ENCODE measurements at places on chromosomes 11 and 22. TPM values are rescaled to one million over a fixed set of nuclear protein-coding genes. Genes with fewer than 3 reads are reported as not detected.

NLRP10 gene
- not detected for total RNA-seq

ZNF280B gene
- 0.93 TPM for total RNA-seq

ART1 gene
- 0.55 TPM for total RNA-seq

TRIM49 gene
- not detected for total RNA-seq

DNA sequence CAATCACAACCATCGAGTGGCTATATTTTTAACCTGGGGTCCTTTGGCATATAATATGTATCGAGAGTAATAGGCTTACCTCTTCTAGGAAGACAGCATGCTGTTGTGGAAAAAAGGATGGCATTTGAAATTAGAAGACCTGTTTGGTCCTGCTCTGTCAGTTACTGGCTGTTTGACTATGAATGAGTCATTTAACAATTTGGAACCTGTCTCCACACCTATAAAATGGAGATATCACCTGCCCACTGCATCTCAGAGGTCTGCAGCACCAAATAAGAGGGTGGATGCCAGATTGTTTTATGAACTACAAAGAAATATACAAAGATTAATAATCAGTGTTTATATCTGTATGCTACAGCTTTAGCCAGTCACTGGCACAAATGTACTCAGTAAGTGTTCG lies 60.8 kb downstream of the SLC25A17 start:
- no peaks in the 10 kb centered on the region for H3K36me3 ChIP-seq
- no peak overlapping the region for H3K4me3 ChIP-seq
- H3K4me1 ChIP-seq, result no peaks in the 10 kb centered on the region
- no peaks in the 10 kb centered on the region for H3K27me3 ChIP-seq
- no peak for DNase-seq

GRCh38 chr11:67419325-67420049 lies 4.0 kb downstream of the CARNS1 start:
- no peak for DNase-seq
- peaks cover 31% of the 10 kb centered on the region for H3K27me3 ChIP-seq
- peaks cover 16% of the 10 kb centered on the region for H3K4me1 ChIP-seq
- H3K4me3 ChIP-seq, result no peak overlapping the region
- H3K36me3 ChIP-seq, result no peaks in the 10 kb centered on the region
- H3K27ac ChIP-seq, result no peak overlapping the region

GRCh38 chr22:30843245-30843644 lies 125.3 kb downstream of the MORC2 start:
- no peaks in the 10 kb centered on the region for H3K27me3 ChIP-seq
- H3K27ac ChIP-seq, result no peak overlapping the region
- no peaks in the 10 kb centered on the region for H3K4me1 ChIP-seq
- no peak for DNase-seq

DNA sequence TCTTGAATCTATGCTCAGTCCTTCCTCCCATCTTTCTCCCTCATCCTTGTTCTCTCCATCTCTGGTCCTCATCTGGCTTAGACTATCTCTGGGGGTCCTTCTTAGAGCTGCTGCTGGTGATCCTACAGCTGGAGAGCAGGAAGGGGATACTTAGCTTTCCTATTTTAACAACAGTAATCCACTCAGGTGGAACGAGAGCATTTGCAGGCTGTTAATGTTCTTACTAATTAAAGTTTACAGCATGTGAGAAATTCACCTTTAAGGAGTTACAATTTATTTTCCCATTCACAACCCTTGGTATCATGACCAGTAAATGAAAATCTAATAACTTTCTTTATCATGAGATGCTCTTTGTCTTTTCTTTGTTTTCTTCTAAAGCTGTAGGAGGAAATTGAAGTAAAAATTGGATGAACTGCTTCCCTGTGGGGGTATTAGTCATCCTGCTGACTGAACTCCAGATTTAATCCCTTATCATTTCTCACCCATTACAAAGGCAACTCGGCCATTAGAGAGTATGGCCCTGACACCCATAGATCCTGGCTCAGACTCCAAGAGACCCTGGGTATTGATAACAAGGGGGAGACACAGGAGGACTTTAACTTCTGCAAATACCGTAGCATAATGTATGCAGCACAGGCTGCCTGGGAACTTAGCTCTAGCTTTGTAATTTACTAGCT lies 37.6 kb upstream of the MTNR1B start:
- H3K36me3 ChIP-seq, result no peaks in the 10 kb centered on the region
- no peak for DNase-seq
- H3K27me3 ChIP-seq, result no peaks in the 10 kb centered on the region
- H3K27ac ChIP-seq, result no peak overlapping the region

- H3K4me3 ChIP-seq, result no peak overlapping the region
- H3K27ac ChIP-seq, result no peak overlapping the region
- DNase-seq, result no peak
- H3K4me1 ChIP-seq, result no peaks in the 10 kb centered on the region
These were observed 366.3 kb downstream of the TBC1D22A start for GRCh38 chr22:47128622-47129215.

DNA sequence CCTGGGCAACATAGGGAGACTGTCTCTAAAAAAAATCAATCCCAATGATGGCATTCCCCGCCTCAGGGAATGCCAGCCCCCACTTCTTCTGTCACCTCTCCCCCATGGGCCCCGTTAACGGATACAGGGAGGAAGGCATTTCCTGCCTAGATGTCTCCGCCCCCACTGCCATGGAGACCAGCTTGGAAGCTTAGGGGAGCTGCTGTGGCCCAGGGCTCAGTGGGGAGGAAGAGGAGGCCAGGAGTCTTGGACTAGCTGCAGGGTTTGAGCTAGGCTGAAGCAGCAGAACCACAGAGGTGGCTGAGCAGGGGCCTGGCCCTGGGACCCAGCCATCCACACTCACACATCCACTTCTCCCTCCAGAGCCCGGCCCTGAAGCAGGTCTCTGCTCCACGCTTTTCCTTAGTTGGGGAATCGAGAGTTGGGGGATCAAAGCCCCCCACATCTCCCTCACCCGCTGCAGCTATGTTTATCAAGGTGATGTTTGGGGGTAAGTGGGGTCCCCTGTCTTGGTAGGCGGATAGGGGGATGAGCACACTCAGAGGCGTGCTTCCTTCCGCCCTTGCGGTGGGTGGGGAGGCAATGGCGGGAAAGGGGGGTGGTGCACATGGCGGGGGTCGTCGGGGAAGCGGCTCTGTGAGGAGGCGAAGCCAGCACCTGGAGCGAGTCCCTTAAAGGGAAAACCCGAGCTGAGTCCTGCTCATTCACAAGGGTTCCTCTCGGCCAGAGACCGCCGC lies at the start of gene C22orf15:
Gene C22orf15 (plus strand): TSS at position 149 of the 737 bp plus-strand sequence. CDS start 317 bp downstream, at position 466.
- no peak for DNase-seq
- no peak within 1 kb of the TSS for H3K4me3 ChIP-seq
- H3K27ac ChIP-seq, result no peak within 1 kb of the TSS
- H3K36me3 ChIP-seq, result no peaks in the 10 kb centered on the region
- peaks cover 44% of the 10 kb centered on the region for H3K4me1 ChIP-seq

DNA sequence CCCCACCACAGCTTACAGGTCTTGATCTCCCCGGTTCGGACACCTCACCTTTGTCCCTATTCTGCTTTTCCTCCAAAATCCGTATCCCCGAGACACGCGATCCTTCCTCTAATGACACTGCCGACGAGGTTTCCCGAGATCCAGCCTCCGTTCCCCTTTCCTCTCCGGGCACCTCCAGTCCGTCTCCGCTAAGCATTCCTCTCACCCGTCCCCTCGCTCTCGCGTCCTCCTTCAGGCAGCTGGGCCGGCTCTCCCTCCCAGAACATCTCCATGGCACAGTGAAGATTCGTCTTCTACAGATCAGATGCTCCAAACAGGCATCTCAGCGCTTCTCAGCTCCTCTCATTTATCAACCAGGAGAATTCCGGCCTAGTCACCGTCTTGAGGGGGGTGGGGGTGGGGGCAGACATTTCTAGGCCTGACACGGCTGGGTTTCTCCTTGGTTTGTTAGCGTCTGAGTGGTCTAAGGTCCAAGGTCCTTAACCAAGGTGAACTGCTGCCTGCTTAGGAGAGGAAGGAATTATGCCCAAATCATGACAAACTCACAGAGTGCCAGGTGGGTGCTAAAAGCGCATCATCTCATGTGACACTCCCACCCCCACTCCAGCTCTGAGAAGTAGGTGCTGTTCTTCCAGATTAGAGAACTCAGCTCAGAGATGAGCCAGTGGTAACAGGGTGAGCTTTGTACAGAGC lies at the start of gene SPTBN2:
Gene SPTBN2 (minus strand): TSS at position 524 of the 693 bp plus-strand sequence. CDS start 7,976 bp downstream, outside the sequence.
- no peaks in the 10 kb centered on the region for H3K36me3 ChIP-seq
- H3K4me3 ChIP-seq, result peak within 1 kb of the TSS; percentile 28
- no peak for DNase-seq
- peaks cover 12% of the 10 kb centered on the region for H3K27me3 ChIP-seq
- H3K27ac ChIP-seq, result no peak within 1 kb of the TSS

DNA sequence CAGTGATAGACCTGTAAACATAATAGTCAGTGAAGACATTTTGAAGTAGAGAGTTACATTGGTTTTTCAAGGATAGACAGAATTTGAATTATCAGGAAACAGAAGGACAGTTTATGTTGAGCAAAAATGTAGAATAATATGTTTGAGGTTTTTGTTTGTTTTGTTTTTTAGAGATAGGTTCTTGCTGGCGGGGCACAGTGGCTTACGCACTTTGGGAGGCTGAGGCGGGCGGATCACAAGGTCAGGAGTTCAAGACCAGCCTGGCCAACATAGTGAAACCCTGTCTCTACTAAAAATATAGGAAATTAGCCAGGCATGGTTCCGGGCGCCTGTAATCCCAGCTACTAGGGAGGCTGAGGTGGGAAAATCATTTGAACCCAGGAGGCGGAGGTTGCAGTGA lies 35.6 kb downstream of the BCL2L13 start:
- H3K36me3 ChIP-seq, result peaks cover 8% of the 10 kb centered on the region
- H3K27ac ChIP-seq, result no peak overlapping the region
- no peak overlapping the region for H3K4me3 ChIP-seq
- no peaks in the 10 kb centered on the region for H3K4me1 ChIP-seq
- no peaks in the 10 kb centered on the region for H3K27me3 ChIP-seq

- H3K27ac ChIP-seq, result peak overlapping the region; percentile 96
- no peaks in the 10 kb centered on the region for H3K36me3 ChIP-seq
- H3K4me1 ChIP-seq, result peaks cover 13% of the 10 kb centered on the region
- no peak for DNase-seq
- no peaks in the 10 kb centered on the region for H3K27me3 ChIP-seq
- no peak overlapping the region for H3K4me3 ChIP-seq
These were observed 27.8 kb downstream of the LIMK2 start for GRCh38 chr22:31239771-31240370.

- no peak for DNase-seq
- peaks cover 19% of the 10 kb centered on the region for H3K27me3 ChIP-seq
- H3K4me3 ChIP-seq, result no peak overlapping the region
- H3K36me3 ChIP-seq, result no peaks in the 10 kb centered on the region
- no peak overlapping the region for H3K27ac ChIP-seq
These were observed 366.2 kb downstream of the MIAT start for GRCh38 chr22:27023591-27023990.

DNA sequence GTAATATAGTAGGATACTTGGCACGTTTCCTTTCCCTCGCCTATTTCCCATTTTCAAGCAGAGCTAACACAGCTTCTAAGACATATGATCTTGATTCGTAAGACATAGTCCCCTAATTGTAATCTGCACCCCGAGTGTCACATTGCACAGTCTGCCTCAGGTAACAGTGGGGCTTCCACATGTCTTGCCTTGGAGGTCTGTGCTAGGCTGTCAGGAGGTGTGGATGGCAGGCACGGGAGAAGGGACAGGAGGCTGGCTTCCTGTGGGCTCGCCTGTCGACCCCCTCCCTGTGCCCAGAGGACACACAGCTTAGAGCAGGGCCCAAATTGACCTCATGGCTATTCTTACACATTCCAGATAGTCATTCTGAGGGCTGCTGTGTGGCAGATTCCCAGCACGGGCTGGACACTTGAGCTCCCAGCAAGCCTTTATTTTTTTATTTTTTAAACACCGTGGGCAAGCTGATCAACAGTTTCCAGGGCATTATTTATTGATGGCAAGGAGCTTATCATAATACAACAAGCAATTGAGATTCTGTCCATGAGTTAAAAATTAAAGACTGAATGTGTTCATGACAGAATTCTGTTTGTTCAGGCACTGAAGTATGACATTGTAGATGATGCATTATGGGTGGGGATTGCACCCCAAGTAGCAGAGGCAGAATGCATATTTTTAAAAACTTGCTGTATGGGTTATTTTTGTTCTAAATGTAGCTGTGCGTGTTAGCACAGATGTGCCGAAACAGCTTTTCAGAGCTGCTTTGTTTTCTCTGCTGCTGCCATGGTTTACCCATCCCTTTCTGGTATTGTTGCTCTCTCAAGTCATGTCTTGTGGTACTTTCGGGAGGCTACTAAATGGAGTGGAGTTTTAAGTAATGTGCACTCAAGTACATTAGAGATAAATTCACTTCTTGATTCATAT lies 113.0 kb downstream of the ATXN10 start:
- no peaks in the 10 kb centered on the region for H3K27me3 ChIP-seq
- H3K36me3 ChIP-seq, result no peaks in the 10 kb centered on the region
- DNase-seq, result no peak
- no peak overlapping the region for H3K27ac ChIP-seq
- peaks cover 22% of the 10 kb centered on the region for H3K4me1 ChIP-seq
- no peak overlapping the region for H3K4me3 ChIP-seq

- H3K36me3 ChIP-seq, result no peaks in the 10 kb centered on the region
- no peaks in the 10 kb centered on the region for H3K4me1 ChIP-seq
- no peak overlapping the region for H3K27ac ChIP-seq
- no peak for DNase-seq
- no peaks in the 10 kb centered on the region for H3K27me3 ChIP-seq
These were observed 139.1 kb downstream of the SLC17A6 start for GRCh38 chr11:22477312-22477711.

DNA sequence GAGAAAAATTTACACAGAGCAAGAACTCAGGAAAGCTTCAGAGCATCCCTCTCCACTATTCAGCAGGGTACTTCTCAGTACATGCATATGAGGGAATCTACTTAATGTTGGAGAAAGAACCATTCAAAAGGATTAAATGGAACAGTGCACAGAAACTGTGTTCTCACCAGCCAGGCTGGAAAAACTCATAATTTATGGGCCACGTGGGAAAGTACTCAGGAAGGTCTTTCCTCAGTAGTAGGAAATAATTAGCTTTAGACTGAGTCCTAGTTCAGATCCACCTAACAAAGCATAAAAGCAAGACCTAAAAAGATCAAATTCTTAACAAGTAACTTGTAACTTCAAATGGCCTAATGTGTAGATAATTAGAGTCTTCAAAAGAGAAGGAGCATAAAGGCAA lies 134.0 kb downstream of the FAM76B start:
- no peaks in the 10 kb centered on the region for H3K27me3 ChIP-seq
- no peaks in the 10 kb centered on the region for H3K36me3 ChIP-seq
- H3K27ac ChIP-seq, result no peak overlapping the region
- H3K4me1 ChIP-seq, result no peaks in the 10 kb centered on the region
- no peak overlapping the region for H3K4me3 ChIP-seq

DNA sequence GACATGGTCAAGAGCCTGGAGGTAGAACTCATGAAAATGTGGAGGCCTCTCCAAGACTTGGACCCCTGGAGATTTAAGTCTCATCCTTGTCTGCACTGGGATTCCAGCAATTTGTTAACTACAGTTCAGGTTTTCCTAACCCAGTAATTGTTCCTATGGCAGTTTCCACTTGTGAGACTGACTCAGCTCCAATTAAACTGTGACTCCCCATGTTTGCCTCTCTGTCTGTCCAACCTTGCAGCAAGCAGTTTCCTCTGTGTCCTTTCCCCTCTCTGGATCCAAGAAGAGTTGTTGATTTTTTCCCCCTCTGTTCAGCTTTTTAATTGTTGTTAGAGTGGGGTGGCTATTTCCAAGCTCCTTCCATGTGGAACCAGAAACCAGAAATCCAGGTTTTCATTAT lies 16.2 kb upstream of the ARHGAP20 start:
- H3K4me3 ChIP-seq, result no peak overlapping the region
- H3K27ac ChIP-seq, result no peak overlapping the region
- no peaks in the 10 kb centered on the region for H3K4me1 ChIP-seq
- H3K27me3 ChIP-seq, result no peaks in the 10 kb centered on the region
